ENCODE measurements at places on chromosomes 2 and 18.

DNA sequence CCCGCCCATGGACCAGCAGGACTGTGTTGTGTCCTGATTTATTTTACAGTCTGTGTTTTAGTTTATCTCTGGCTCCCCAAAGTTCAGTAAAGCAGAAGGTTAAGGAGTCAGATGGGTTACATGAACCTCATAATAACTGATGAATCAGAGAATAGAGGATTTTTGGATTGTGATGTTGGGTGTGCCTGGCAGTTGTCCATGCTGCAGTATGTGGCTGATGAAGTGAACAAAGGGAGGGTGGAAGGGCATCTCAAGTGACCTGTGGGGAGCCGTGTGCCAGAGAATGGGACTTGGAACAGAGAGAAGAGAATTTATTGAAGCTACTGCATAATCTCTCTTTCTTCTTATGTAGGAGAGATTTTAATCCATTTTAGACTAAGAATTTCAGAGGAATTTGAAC lies 145.5 kb downstream of the MAP4K4 start:
- DNase-seq: no peak

GRCh38 chr2:168758970-168759820 lies 43.2 kb upstream of the NOSTRIN start:
- DNase-seq: no peak

DNA sequence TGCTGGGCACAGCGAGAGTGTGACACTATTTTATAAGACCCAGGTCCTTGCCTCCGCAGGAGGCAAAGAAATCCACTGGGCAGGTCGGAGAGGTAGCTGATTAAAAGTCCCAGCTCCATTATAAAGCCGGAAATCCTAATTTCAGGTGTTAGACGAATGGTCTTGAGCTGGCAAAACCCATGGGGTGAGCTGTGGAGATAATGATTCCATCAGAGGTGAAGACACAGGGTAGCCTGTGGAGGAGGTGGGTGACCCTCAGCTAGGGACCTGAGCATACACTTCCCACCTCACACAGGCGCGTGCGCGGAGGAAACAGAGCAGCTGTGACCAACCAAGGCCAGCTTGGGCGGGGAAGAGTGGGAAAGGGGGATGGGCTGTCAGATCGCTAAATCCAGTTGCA lies 201.7 kb upstream of the CXCR4 start:
- DNase-seq: no peak

DNA sequence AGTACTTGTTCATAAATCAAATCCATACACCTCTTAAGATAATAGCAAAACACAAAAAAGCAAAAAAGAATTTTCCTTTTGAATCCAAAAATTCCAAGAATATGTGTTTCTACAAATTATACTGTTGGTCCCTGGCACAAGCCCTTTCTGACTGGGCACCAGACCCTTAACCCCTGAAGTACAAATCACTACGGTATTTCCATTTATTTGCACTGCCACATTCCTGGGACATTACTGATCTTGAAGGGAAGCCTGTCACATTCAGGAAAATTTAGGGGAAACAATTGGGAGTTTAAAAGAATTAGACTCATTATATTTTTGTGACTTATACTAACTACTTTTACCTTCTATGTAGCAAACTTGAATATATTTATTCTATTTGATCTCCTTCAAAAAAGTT lies 98.8 kb downstream of the ZNF521 start:
- DNase-seq: no peak

DNA sequence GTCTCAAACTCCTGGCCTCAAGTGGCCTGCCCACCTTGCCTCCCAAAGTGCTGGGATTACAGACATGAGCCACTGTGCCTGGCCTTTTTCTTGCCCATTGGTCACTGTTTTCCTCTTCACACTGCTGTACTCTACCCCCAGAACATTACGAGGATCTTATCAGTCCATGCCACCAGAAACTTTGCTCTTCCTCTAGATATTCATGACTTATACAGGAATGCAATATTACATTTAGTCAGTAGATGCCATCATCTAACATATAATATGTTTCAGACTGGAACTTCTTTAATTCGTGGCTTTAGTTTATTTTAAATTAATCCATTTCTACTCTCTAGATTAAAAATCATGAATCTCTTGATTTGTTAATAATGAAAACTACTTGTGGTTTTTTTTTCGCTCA lies 135.5 kb downstream of the COMMD1 start:
- no peak for DNase-seq

GRCh38 chr2:9071032-9071431 lies 67.5 kb upstream of the MBOAT2 start:
- peak; percentile 5 for DNase-seq

DNA sequence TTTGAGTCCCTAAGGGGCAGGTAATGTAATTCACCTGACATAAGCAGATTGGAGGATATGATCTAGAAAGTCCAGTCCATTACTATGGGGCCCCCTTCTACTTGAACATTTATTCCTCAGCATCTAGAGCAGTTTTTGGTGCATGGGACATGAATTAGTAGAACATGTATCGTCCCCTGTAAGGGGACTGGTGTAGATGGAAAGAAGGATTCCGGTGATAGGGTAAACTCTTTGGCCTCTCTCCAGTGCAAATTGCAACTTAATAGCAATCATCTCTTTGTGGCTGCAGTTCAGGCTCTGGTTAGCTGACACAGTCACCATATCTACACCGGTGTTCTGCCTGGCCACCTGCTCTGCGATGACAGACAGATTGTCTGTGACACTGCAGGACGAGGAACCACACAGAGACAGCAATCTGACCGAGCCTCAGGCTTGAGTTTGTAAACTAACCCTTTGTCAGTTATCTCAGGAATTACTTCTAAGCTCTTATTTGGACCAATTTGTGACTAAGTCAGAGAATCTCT lies 6.4 kb upstream of the SLC8A1 start:
- no peak for DNase-seq

DNA sequence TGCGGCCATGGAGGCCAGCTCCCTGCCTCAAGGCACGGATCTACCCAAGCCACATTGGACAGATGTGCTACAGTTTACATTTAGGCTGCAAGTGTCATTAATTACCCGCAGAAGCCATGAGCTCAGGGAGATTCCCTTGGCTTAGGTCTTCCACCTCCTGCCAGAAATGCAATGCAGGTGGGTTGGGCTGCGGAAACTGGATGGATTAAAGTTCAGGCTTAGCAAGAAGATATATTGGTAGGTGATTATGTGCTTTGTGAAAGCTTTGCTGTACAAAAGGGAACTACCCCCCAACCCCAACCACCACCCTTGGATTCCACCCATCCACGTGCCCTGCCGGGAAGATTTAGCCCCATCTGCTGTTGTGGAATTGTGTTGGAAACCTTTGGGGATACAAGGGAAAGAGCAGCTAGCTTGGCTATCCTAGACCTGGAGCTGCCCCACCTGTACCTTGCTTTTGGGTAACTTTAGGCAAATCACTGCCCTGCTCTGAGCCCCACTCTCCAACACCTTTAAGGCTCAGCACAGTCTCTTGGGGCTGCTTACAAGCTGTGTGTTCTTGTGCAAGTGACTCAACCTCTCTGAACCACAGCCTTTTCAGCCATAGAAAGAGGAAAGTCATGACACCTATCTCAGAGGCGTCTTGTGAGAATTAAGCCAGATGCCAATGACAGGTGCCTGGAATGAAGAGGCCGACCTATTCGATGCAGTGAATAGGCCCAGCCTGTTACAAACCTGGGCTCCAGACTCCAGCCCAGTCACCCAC lies 141.6 kb upstream of the GLI2 start:
- DNase-seq: no peak

GRCh38 chr2:205333351-205333750 lies 348.9 kb upstream of the NRP2 start:
- no peak for DNase-seq
